ENCODE measurements at places on chromosomes 1 and 21. TPM values are rescaled to one million over a fixed set of nuclear protein-coding genes. Genes with fewer than 3 reads are reported as not detected.

Gene RIPPLY3
- not detected for total RNA-seq

Gene OVAAL
- total RNA-seq, result not detected

Gene PAQR6
- total RNA-seq, result 0.22 TPM

Gene QSOX1
- total RNA-seq, result 304 TPM

Gene ATP1A2
- total RNA-seq, result not detected

Gene OR2G6
- not detected for total RNA-seq

Gene TESK2
- total RNA-seq, result 0.77 TPM

Gene ANKRD34A
- total RNA-seq, result 0.33 TPM

Gene S100A6
- 1,072 TPM for total RNA-seq

Gene TINAGL1
- total RNA-seq, result 3.4 TPM

Gene GCSAML
- total RNA-seq, result under 0.01 TPM

Gene SH3D21
- 6.2 TPM for total RNA-seq
